ENCODE measurements at places on chromosomes 2 and 18.
A peak's percentile ranks its signal among the peaks of the same experiment; 100 is the strongest.

- no peak for DNase-seq
Measured at GRCh38 chr2:47483191-47483590, 80.2 kb downstream of the MSH2 start.

DNA sequence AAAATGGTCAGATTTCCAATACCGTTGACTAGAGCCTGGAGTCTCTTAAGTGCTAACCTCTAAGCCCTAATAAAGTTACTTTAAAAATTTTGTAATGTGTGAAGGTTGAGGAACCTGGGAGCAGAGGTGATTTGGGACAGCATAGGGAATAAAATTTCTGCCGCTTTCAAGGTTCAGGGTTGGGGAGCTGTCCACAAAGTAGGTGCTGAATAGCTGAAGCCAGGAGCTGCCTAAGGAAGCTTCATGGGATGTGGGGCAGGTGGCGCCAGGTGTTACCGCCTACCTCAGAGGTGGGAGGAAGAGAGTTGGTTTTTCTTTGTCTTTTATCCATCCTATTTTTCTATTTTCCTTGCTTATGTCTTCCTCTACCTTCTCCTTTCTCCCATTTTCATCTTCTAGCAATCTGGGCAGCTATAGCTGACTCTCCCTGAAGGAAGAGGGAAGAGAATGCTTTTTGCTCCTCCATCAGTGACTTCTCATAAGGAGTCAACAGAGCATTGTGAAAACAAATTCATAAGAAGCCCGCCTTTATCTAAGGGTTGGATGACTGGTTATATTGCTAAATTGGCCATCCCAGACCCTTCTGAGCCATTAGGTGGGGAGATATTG, 178.7 kb downstream of the CLIP4 start:
- DNase-seq: peak; percentile 57

DNA sequence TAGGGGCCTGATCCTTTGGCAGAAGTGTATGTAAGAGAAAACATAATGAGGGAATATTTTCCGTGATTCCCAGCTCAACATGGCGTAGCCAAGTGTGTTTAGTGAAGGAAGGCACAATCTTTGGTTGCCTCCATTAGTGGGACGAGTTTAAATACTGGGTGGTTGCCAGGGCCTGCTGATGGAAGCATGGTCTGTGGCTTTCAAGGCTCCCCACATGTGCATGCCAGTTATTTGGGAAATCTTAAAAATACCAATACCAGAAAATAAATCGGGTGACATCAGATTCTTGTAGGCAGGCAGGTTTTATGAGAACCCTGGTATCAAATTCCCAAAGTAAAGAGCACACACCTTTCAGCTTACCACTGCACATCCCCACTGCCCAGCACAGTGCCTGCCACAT, 7.1 kb downstream of the MYL12A start:
- DNase-seq: no peak

DNA sequence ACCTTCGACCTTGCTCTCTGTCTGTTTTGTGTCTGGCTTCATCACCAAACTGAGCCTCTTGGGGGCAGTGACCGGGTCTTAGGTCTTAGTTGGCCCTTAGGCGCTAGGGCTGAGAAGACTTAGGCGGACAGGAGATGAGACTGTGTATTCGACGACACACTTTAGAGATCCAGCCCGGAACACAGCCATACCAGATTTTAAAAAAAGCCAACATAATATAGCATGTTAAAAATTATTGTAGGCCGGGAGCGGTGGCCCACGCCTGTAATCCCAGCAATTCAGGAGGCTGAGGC, 9.5 kb upstream of the PROC start:
- DNase-seq: no peak

DNA sequence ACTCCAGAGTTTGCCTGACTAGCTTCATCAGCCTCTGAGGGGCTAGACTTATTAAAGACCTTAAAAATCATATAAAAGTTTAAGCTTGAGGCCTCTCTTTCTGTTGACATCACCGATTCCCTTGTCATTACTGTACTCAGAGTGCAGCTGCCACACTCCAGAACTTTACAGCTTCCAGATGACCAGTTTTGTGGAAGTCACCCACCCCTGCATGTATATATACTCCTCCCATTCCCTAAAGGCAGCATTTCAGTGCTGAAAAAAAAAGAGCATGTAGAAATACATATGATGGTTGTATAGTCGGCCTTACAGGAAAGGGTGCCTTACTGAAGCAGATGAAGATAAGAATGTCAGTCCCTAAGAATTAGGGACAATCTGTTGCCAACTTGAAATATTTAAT, 117.3 kb downstream of the FEZ2 start:
- no peak for DNase-seq

DNA sequence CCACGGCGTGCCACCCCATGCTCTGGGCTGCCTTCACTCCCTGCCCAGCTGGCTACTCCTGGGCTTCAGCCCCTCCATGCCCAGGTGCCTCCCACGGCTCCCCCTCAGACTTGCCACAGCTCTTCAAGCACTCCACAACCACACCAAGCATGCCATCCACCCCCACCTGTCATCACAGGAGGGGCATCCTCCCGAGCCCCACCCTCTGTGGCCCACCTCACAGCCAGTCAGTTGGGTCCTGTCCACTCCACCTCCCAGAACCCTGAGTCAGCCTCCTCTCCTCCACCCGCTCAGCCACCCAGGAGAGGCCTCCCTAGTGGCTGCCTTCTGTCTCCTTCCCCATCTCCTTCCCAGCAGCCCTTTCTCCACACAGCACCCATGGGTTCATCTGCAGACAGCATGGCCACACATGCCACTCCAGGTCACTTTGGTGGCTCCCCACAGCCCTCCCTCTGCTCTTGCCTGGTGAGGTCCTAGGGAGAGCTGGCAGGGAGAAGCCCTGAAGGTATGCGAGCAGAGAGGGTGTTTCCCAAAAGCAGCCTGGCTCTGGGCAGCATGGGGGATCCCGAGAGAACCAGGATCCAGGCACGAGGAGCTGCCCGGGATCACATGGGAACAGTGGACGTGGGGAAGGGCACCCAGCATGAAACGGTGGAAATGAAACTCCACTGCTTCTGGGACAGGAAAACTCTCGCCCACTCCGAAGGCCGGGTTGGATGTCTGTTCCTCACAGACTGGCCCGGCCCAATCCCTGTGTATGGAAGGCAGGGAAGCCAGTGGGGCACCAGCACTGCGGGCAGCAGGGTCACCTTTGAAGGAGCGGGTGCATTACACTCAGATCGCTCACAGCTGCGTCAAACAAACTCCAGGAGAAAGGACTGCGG, 2.7 kb downstream of the LIMS2 start:
- no peak for DNase-seq

All from MCF 10A (cell line).